ENCODE measurements at places on chromosomes 4 and X. TPM values are rescaled to one million over a fixed set of nuclear protein-coding genes. Genes with fewer than 3 reads are reported as not detected.

- DNase-seq: peak; percentile 38
These were observed 2182.5 kb upstream of the AGA start for GRCh38 chr4:179624768-179625181.

DNA sequence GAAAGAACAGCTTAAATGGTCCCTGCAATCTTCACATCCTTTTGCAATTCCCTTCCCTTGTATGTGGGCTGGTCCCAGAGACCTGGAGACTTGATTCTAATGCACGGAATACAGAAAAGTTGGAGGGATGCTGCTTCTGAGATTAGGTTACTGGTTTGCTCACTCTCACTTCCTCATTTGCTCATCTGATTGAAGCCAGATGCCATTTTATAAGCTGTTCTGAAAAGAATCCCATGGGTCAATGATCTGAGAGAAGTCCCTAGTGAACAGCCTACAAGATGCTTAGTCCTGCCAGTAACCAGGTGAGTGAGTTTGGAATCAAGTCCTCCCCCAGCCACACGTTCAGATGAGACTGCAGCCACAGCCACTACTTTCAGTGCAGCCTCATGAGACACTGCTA lies 35.9 kb downstream of the MAGEA1 start:
- DNase-seq: no peak

- DNase-seq: peak; percentile 91
These were observed 66.3 kb upstream of the FAM9C start for GRCh38 chrX:13110433-13111324.

SMR3B gene
- total RNA-seq: not detected

CT45A2 gene
- not detected for total RNA-seq

SSX3 gene
- not detected for total RNA-seq

IQCM gene
- total RNA-seq: not detected

MAGEC2 gene
- total RNA-seq: not detected

PCDH10 gene
- 0.23 TPM for total RNA-seq

MAGEB17 gene
- 0.58 TPM for total RNA-seq

Data from PC-3 (cell line).